ENCODE measurements at places on chromosomes 11 and 22. TPM values are rescaled to one million over a fixed set of nuclear protein-coding genes. Genes with fewer than 3 reads are reported as not detected.

- peak; percentile 63 for DNase-seq
These were observed 45.5 kb upstream of the CRYBB3 start for GRCh38 chr22:25153961-25154666.

The PGA4 gene
- total RNA-seq, result not detected

DNA sequence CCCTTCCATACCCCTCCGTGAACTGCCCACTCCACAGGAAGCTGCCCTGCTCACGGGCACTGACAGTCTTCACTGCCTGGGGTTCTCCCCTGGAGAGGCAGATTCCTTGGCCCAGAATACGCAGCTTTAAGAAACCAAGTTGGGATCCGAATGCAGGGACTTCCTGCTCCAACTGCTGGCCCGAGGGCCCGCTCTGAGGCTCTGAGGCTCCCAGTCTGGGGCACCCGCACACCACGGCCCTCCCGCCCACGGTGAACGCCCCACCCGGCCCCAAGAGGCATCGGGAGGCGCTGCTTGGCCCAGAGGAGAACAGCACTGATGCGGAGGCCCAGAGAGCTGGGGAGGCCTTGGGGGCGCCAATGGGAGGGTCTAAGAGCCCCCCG, 42.3 kb downstream of the IGF2 start:
- DNase-seq, result no peak

The MYOD1 gene
- not detected for total RNA-seq

GRCh38 chr11:79095424-79095823, 345.4 kb downstream of the TENM4 start:
- peak; percentile 15 for DNase-seq

DNA sequence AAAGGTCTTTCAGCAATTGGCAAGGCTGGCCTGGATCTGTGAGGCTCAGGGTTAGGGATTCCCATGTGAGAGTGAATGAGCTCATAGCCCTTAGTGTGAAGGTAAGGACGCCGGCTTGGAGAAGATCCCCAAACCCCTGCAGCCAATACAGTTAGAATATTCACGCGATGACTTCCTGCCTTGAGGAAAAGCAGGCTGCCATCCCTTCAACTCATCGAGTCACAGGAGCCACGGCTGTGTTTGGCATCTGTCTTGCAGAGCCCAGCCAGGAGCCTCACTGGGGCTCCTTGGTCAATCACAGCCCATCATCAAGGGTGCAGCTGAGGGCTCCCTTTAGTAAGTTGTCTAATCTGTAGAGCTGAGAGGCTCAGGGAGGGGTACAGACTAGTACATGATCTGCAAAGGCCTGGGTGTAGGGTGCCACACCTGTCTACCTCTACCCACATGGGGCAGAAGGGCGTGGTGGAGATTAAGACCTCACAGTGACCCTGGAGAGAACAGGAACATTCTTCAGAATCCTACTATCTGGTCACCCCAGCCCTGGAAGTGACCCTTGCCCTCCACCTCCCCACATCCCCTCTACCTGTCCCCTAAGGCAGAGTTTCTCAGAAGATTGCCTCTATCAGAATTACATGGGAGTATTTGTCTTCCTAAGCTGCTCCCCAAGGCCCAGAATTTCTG, 18.5 kb downstream of the IL10RA start:
- no peak for DNase-seq

DNA sequence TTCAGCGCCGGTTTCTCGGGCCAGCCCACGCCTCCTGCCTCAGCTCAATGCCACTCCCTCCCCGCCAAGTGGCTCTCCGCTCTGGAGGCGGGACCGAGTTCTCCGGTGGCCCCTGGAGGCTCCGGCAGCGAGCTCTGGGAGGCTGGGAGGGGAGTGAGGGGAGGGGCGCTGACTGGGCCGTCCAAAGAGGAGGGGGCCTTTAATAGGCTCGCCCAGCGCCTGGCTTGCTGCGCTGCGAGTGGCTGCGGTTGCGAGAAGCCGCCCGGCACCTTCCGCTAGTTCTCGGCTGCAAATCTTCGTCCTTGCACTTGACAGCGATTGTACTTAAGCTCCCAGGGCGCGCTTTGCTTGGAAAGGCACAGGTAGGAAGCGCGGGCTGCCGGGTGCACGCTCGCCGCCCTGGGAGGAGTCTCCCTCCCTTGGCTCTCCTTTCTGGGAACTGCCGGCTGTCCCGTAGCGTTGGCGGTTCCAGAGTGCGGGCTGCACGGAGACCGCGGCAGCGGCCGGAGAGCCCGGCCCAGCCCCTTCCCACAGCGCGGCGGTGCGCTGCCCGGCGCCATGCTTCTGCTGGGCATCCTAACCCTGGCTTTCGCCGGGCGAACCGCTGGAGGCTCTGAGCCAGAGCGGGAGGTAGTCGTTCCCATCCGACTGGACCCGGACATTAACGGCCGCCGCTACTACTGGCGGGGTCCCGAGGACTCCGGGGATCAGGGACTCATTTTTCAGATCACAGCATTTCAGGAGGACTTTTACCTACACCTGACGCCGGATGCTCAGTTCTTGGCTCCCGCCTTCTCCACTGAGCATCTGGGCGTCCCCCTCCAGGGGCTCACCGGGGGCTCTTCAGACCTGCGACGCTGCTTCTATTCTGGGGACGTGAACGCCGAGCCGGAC, at the start of gene ADAMTS15:
Gene ADAMTS15 (plus strand): TSS at position 230 of the 894 bp plus-strand sequence. CDS start 329 bp downstream, at position 559.
- peak; percentile 51 for DNase-seq

The DRICH1 gene
- 0.17 TPM for total RNA-seq
